ENCODE measurements at places on chromosomes 2 and 18.

DNA sequence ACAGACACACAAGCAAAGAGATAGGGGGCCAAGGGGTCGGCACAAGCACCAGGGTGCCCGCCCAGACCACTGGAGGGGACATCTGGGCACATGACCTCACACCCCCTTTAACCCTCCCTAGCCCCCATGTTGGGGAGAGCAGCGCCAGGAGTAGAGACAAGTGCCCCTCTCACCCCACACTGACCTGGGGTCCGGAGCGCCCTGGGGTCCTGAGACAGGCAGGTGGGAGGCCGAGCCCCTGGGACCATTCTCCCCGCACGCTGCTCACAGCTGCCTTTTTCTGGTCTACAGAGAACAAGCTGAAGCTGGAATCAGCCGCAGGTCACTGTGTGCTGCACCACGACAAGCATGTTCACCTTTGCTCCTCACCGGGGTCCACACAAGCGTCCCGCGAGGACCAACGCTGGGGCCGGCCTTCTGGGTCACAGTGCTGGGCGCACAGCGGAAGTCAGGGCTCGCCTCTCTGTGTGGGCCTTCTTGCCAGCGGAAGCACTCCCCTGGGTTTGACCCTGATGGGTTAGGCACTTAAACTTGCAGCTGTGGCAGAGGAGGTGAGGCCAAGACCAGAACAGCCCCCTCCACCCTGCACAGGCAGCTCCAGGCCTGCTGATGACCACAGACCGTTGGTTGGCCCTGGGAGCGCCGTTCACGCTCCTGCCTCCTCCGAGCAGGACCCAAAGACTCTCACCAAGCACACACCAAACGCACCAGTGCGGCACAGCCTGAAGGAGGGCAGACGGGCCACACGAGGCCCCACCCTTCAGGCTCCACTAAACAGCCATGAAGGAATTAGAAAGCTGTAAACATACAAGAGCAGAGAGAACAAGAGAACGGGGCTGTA is 275.3 kb downstream of the EIPR1 start:
- DNase-seq: no peak

DNA sequence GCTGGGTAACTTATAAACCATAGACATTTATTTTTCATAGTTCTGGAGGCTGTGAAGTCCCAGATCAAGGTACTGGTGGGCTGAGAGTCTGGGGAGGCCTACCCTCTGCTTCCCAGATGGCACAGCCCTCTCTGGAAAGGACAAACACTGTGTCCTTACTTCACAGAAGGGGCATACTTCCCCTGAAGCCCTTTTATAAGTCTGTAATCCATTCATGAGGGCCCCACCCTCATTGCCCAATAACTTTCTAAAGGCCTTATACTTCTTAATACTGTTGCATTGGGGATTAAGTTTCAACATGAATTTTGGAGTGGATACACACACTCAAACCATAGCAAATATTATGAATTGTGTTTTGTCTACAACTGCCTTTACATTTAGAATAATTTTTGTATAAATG is 36.0 kb downstream of the ATIC start:
- no peak for DNase-seq

DNA sequence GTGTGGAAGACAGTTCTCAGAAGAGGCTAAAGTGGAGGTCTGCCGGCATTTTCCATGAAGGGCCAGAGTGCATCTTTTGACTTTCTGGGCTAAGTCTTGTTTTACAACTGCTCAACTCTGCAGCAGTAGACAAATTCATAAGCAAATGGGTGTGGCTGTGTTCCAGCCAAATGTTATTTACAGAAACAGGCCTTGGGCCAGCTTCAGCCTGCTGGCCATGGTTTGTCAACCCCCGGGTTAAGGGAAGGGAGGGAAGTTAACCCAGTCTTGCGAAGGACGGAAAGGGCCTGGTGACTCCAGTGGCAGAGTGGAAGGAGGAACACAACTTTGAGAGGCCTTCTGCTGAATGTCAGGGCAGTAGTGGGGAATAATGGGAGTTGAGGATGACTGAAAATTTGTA is 34.3 kb upstream of the NCKAP5 start:
- DNase-seq: no peak

DNA sequence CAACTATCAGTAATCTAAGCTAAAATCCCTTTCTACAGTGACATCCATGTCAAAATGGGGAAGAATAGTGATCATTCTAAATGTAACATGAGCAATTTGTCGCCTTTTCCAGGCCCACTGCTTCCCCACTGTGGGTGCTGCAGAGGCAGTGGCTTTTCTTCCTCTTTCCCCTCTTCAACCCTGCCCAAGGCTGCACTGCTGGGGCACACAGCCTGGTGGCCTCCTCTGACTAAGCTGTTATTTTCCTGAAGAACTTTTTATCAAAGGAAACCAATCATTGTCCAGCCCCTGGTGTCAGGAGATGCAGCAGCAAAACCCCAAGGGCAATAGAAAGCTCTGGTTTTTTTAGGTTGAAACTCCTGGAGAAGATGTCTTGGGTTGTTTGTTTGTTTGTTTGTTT is 117.6 kb upstream of the KLF7 start:
- DNase-seq: no peak

DNA sequence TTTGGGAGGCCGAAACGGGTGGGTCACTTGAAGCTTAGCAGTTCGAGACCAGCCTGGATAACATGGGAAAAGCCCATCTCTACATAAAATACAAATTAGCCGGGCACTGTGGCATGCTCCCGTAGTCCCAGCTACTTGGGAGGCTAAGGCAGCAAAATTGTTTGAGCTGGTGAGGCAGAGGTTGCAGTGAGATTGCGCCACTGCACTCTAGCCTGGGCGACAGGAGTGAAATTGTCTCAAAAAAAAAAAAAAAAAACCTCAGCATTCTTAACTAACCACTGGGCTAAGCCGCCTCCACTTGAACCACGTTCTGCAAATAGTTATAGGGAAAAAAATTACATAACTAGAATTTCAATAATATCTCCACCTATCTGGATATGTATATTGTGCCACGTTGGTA is 2.3 kb downstream of the FOXI3 start:
- DNase-seq: no peak

DNA sequence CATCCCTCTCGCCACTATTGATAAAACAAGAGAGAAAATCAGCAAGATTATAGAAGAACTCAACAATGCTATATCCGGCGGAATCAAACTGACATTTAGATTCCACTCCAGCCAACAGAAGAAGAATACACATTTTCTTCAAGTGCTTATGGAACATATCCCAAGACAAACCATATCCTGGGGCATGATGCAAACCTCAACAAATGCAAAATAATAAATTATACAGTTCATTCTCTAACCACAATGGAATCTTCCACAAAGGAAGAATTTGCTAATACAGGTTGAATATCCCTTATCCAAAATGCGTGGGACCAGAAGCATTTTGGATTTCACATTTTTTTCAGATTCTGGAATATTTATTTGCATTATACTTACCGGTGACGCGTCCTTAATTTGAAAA is 51.4 kb upstream of the YPEL5 start:
- DNase-seq: no peak

- no peak for DNase-seq
Measured at GRCh38 chr2:24552836-24553235, 61.8 kb downstream of the NCOA1 start.

DNA sequence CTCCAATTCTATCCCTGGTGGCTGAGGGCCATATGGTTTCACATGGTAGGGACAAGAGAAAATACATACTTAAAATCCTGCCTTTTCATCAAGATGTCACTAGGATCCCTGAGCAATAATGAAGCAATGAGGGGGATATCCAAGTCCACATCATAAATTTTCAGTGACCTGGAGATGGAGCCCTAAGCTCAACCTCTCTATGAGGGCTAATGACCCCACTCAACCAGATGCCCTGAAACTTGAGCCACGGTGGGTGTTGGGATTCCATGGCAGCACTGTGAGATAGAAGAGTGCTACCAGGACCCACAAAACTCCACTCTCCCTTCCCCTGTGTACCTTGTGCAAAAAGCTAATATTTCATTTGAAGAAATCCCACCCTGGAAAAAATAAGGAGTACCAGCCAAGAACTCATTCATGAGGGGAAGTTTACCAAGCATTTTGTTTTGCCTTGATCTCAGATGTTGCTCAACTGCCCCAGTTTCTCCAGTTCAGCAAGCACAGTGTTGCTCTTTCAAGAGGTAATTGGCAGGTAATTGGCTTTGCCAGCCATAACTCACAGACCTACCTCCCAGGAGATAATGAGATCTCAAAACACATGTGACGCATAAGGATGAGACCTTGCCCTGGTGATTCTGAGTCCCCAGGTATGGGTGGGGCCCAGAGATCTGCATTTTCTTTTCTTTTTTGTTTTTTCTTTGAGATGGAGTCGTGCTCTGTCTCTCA is 51.0 kb upstream of the TTC39C start:
- no peak for DNase-seq

DNA sequence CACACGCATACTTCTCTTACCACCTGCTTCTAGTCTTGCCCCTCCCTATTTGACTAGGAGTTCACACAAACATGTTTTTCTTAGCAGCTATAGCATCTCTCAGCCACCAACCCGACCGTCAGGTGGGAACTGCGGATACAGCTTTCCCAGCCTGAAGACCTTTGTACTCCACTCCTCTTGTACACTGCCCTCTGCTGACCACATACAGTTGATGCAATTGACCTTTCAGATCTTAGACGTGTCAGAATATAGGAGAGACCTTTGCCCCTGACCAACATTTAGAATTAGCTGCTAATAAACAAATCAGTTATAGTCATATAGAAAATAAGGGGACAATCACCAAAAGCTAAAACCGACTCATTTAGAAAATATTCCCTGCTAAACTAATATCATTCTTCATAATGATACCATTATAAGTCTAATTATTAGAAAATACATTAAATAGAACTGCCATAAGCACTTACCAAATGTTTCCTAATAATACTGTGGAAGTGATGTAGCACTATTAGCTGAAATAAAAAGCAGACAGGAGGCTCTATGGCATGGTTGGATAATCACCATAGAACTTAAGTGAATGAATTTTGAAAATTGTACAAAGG is 208.4 kb downstream of the RAD51AP2 start:
- DNase-seq: no peak

GRCh38 chr18:43606795-43607194 is 329.5 kb upstream of the SYT4 start:
- no peak for DNase-seq

DNA sequence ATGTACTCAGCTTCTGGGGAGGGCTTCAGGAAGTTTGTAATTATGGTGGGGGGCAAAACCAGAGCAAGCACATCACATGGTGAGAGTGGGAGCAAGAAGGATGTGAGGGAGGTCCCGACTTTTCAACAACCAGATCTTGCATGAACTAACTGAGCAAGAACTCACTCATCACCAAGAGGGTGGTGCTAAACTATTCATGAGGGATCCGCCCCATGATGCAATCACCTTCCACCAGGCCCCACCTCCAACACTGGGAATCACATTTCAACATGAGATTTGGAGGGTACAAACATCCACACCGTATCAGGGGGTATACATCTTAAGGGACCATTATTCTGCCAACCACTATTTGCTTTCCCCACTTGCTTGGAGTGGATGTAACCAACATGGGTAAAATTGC is 209.6 kb upstream of the HNRNPA3 start:
- no peak for DNase-seq

- DNase-seq: peak; percentile 83
Measured at GRCh38 chr2:240624950-240625621, at the start of gene GPR35. TSS of gene GPR35 (plus strand) at chr2:240625480. CDS start at chr2:240629953, 4,473 bp downstream.

DNA sequence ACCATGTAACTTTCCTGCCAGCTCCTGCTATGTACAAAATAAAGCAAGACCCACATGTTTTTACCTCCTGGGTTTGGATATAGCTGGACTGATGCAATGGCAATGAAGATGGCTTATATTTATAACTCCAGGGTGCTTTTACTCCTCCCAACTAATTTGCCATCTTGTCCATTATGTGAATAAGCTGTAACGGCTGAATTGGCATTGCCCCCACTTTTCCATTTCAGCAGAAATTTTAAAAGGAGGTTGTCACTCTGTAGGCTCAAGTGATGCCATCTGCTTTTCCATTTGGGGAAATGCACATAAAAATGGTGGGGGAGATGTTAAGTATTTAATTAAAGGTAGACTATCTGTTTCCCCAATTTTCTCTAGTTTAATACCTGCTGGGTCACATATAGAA is 345.5 kb downstream of the ERBB4 start:
- no peak for DNase-seq

DNA sequence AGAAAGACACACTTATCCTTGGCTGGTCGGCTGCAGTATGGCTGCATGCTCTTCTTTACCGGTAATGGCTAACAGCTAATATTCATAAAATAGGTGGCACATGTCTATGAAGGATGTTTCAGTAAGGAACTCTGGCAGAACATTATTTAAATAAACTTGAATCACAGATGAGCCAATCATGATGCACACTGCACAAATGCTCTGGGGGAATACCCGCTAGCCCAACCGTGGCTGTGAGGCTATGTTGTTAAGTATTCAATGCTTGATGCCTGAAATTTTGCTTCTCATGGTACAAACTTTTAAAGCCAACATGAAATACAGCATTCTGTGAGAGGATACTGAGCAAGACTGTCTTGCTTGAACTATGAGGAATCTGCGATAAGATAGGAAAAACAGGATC is 505.8 kb downstream of the ZEB2 start:
- no peak for DNase-seq

GRCh38 chr2:2636813-2637212 is 305.7 kb upstream of the MYT1L start:
- DNase-seq: no peak

GRCh38 chr18:2532797-2533196 is 38.5 kb downstream of the METTL4 start:
- DNase-seq: no peak

GRCh38 chr2:235263205-235264120 is 230.4 kb upstream of the AGAP1 start:
- DNase-seq: no peak

GRCh38 chr2:239720361-239721360 is 304.5 kb downstream of the NDUFA10 start:
- no peak for DNase-seq

- no peak for DNase-seq
Measured at GRCh38 chr2:209578394-209579001, 154.7 kb downstream of the MAP2 start.

DNA sequence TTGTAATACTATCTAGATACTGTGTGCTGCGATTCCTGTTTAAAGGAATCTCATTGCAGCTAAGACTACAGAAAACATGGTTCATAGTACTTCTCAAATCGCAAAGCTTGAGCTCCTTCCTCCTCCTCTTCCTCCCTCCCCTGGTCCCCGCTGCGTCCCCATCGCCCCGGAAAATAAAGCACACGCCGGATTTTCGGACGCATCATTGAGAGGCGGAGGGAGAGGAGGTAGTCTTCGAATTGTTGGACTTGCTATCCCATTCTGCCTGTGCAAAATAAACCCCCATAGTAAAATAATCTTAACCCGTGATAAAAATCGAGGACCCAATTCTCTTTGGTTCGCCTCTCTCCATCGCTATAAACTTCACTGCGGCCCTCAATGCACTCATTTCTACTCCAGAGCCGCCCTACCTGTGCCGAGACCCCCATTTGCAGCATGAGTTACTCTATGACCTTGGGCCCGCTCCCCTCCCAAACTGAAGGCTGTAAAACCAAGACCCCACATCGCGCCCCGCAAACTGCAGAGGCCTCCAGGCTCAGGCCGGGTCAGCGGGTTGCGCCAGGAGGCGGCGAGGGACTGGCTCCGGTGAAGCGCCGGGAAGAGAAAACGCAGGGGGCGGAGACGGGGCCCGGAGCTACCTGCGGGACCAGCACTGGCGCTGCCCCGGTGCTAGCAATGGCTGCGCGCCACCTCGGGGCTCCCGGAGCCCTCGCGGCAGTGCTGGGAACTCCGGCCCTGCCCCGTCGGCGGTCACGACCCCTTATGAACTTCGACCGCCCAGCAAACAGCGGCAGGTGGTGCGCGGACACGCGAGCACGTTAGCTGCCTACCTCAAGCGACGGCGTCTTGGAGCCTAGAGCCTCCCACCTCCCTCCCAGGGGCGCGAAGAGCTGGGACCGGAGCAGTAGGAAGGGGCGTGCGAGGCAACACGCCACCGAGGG is 649 bp downstream of the ESCO1 start:
- DNase-seq: no peak
